Ovary (tissue), 10 donors: ENCODE measurements at places on chromosomes 12 and 14.

DNA sequence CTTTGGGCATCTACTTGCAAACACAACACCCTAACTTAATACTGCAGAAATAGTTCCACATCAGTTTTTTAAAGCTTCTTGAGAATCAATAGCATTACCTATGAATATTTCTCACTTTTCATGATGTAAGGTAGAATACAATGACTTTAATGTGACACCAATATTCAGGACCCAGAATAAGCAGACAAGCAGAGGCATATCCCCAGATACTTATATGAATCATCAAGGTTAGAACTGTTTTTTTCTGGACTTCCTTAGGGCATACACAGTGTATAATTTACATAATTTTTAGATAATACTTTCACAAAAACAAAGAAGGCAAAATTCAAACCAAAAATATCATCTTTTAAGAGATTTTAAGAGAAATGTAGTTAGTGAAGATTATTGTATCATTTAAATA is 885.8 kb downstream of the FSCB start:
- no peak for DNase-seq

DNA sequence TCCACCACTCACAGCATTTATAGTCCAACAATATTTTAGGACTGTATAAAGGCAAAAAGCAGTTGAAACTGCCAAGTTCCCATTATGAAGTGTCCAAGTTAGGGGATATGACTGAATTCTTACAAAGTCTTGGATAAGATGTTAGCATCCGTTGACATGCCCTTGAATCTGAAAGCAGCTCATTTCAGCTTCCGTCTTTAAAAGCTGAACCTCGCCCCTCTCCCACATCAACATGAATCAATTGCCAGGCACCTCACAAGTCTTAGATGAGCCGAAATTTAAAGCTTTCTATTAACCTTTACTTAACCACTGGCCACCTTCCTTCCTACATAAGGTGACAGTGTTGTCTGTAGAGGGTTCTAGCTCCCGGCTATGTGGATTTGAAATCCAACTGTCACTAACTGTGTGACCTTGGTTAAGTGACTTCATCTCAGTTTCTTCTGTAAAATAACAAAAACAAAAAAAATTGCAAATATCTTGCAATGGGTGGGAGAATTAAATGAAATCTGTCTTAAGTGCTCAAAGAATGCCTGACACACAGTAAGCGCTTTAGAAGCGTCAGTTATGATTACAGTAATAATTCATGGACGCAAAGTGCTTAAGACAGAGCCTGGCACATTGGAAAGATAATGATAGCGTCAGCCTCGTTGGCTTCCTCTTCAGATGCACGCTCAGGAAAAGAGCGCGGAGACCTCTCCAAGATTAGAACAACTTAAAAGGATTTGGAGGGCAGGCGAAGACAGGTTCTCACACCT is 1.2 kb downstream of the PPP1CC start:
- DNase-seq: no peak

GRCh38 chr12:45220969-45221368 is 5.1 kb downstream of the ANO6 start:
- DNase-seq: no peak

DNA sequence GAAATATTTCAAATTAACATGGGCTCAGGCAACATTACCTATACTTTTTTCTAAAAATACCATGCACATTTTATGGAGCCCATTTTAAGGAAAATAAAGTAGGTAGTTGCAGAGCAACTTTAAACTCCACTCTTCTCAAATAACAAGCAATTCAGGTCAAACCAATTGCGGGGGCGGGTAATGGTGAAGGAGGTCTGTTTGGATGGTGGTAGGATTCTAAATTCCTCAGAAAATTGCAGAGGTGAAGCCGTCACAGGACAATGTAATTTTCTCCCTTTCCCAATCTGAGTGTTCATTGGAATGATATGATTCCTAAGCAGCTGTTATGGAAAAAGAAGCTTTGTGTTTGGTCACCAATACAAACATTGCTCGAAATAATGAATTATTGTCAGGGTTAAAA is 11.6 kb downstream of the PKP2 start:
- no peak for DNase-seq

DNA sequence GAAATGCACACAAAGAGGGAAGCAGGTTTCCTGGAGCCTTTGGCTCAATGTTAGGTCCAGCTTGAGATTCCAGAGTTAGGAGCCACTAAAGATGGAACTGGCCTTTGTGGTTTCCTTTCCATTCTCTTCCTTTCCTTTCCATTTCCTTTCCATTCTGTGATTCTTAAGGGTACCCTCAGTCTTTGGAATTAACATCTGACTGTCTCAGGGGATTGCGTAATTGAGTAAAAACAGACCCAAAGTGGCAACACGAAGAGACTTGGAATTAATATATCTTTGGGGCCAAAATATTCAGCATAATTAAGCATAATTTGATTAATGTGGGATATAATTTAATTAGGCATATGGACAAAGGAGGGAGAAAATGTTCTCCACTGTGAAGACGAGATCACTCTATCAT is 205.6 kb downstream of the CRADD start:
- DNase-seq: no peak
